AG08395 (cell line): ENCODE measurements at places on chromosomes 5 and 9.

- DNase-seq = no peak
Measured at GRCh38 chr5:7742241-7742656, 108.7 kb downstream of the CFAP90 start.

DNA sequence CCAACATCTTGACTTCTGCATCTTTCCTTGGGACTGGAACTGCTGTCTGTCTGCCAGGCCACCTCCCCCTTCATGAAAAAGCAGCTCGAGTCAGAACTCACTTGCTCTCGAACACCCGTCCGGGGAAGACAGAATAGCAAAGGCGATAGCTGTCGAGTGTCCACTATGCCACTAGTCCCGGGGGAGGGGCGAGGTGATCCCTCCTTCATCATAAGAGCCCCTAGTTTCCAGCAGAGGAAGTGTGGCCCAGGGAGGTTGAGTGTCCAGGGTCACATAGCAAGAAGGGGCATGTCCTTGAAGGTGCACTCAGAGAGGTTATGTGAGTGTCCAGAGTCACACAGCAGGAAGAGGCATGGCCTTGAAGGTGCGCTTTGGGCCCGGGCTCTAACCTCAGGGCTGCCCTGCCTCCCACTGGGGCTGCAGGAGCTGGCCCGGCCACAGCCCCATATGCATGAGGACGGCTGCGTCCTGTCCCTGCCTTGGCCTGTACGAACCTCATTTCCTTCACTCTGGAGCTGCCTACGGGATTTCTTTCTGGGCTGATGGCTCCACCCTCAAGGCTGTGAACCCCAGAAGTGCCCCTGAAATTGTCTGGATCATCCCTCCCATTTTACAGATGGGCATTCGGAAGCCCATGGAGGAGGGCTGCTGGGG lies 6.7 kb downstream of the DBH start:
- DNase-seq = no peak

- DNase-seq = no peak
Measured at GRCh38 chr5:16663840-16664239, 47.0 kb upstream of the RETREG1 start.

DNA sequence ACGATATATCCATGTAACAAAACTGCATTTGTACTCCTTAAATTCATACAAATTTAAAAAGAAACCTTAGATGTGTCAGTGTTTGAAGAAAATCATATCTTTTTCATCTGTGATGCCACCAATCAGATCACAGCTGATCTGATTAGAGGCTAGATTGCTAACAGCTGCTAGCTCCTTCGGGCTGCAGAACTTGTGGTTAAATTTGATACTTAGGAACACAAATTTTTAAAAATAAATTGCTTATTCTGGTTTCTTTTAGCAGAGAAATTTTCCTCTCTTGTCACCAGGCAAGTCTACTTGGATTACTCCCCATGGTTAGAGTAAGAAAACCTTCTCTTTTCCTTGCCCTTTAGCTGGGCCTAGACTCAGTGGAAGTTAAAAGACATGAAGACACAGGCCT lies 94.6 kb upstream of the RANBP6 start:
- no peak for DNase-seq

GRCh38 chr9:131304676-131305355 lies 15.3 kb downstream of the PLPP7 start:
- no peak for DNase-seq

- DNase-seq = no peak
Measured at GRCh38 chr9:108554831-108555230, 301.0 kb downstream of the ACTL7B start.

- DNase-seq = no peak
Measured at GRCh38 chr9:97525451-97525850, 24.0 kb downstream of the TMOD1 start.

DNA sequence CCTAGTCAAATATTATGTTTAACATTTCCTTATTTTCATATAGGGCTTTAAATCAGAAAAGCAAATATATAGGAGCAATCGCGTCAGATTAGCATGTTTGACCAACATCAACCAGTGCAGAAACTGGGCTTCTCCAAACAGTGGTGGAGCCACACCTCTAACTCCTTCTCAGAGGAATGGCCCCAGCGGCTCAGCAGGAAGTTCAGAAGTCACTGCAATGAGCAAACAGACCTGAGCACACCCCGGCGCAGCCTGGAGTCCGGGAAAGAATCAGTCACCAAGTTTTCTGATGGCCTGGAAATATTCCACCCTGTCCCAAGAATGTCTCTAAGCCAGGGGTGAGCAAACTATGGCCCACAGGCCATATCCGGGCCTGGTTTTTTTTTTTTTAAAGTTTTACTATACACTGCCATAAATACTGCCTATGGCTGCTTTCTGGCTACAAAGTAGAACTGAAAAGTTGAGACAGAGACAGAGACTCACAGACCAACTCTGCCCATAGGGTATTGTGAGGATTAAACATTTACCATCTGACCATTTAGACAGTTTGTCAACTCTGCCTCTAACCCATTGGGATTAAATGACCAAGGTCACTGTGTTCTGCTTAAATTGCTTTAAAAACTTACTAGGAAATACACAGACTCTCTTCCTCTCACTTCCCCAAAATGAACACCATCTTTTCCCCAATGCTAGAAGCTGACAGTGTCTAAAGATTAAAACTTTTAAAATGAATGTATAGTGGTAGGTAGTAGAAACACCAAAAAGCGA lies 5.4 kb downstream of the GOLM1 start:
- DNase-seq = no peak

GRCh38 chr9:112091810-112092209 lies 83.3 kb downstream of the SUSD1 start:
- DNase-seq = peak; percentile 19

GRCh38 chr9:68751556-68751955 lies 46.5 kb downstream of the PIP5K1B start:
- DNase-seq = peak; percentile 6

DNA sequence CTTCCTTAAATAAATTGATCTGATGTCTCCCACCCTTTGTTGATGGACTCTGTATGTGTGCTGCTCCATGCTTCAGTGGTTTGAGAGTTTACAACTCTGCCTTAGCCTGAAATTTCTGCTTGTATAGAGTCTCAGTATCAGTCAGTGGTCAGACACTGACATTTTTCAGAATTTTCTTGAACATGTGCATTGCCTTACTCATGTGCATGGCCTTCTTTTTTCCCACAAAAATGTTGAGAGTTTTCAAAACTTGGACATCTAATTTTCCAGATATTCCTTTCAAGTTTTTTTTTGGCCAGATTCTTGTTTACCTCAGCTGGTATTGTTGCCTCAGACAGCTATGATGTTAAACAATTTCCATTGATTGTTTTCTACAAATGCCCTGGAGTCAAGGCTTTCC lies 427.1 kb upstream of the CHD1 start:
- DNase-seq = no peak

- DNase-seq = no peak
Measured at GRCh38 chr5:126107381-126107780, 315.8 kb upstream of the GRAMD2B start.

DNA sequence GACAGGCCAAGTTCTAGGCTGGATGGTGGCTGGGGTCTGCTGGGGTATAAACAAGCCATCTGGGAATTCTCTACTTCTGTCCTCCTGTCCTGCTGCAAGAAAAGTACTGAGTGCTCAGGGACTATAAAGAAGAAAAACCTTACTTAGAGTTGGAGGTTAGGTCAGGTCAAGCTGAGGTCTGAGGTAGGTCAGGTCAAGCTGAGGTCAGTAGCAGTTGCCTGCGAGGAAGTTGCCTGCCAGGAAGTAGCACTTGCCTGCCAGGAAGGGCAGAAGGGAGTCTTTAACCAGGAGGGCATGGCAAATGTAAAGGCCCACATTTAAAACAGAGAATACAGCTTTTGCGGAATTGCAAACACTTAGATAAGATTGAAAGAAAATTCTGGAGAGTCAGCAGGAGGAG lies 51.3 kb upstream of the PRLR start:
- DNase-seq = no peak

DNA sequence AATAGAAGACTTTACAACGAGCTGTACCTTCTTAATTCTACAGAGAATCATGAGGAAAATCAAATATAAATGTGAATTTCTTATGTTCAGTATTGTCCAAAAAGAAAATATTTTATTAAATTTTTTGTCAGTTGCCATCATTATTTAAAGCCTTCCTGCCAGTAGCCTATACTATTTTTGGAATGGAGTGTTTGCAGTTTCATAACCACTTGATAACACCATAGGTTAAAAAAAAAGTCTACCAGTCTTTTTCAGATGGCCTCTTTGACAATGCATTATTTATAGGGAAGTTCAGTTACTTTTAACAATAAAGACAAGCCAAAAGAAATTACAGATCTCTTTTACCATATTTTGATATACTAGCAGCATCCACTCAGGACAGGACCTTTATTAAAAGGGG lies 80.3 kb upstream of the CCDC152 start:
- DNase-seq = no peak

- DNase-seq = no peak
Measured at GRCh38 chr9:134028076-134028475, 2.8 kb downstream of the BRD3OS start.

GRCh38 chr5:13511442-13511841 lies 433.0 kb downstream of the DNAH5 start:
- DNase-seq = no peak

GRCh38 chr5:89457411-89458331 lies 574.7 kb upstream of the MEF2C start:
- DNase-seq = peak; percentile 81

GRCh38 chr5:133496631-133497030 lies 115.7 kb downstream of the FSTL4 start:
- no peak for DNase-seq

- DNase-seq = no peak
Measured at GRCh38 chr9:3277200-3277599, 248.6 kb downstream of the RFX3 start.

DNA sequence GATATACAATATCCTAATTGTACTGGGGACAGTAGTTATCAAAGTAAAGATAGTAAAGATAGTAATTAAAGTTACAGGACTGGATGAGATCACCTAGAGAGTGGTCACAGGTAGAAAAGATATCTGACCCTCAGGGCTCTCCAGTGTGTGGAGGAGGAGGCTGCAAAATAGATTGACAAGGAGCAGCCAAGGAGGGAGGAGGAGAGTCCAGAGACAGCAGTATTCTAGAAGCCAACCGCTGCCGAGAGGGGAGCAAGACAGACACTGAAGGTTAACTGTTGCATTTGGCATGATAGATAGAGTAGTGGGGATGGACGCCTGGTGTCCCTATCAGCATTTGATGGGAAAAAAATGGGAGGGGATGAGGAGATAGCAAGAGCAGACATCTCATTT lies 17.0 kb upstream of the F2RL1 start:
- DNase-seq = no peak

DNA sequence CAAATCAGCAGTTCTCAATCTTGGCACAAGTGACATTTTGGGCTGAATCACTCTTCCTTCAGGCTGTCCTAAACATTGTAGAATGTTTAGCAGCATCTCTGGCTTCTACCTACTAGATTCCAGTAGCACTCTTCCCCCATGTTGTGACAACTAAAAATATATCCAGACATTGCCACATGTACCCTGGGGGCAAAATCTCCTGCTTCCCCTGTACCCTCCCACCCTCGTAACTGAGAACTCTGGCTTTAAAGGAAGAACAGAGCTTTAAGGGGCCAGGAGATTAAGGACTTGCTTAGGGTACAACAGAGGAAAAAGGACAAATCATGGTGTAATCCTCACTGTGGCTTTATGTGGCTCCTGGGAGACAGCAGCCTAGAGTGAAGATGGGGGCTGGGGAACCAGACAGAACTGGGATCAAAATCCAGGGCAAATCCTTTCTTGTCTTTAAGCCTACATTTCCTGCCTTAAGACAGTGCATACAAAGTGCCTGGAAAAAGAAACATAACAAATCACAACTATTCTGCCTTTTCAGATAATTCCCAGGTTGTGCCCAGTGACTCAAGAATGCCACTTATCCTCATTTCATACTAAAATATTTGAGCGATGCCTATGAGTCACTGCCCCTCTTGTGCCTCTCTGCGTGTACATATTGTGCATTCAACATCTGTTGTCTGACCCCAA lies 109.3 kb downstream of the DAPK1 start:
- peak; percentile 81 for DNase-seq

- peak; percentile 70 for DNase-seq
Measured at GRCh38 chr5:14449052-14449661, 132.4 kb upstream of the OTULINL start.

DNA sequence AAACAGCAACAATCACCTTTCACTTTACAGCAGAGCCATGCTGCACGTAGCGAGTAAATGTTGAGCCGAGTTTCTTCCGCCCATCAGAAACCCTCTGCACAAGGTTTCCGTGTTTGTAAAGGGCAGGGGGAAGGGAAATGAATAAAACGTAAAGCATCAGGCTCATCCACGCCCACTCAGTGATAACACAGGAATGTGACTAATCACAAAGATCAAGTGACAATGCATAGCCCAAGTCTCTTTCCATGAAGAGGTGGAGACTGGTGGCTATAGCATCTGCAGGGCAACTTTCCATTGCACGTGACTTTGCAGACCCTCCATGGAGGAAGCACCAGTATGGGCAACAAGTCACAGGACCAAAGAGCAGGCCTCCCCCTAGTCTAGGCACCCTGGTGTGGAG lies 56.6 kb downstream of the CAMSAP1 start:
- DNase-seq = no peak

DNA sequence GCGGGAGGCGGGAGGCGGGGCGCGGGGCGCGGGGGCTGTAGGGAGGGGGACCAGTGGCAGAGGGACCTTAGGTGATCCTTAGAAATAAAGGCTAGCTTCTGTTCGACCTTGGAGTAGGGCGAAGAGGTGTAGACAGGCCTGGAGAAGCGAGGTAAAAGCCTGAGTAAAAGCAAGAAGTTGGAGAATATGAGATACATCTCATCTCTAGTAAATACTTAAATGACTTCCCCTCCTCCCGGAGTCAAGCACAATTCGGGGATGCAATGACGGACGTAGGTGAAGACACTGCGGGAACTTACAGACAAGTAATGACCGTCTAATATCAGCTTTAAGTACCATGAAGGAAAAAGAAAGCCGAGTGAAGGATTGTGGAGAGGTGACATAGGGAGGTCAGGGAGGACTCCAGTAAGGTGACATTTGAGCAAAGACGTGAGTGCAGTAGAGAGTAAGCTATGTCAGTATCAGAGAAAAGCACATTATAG lies 466 bp downstream of the SMC2 start:
- no peak for DNase-seq

- DNase-seq = no peak
Measured at GRCh38 chr5:178090856-178091255, 22.5 kb upstream of the N4BP3 start.

DNA sequence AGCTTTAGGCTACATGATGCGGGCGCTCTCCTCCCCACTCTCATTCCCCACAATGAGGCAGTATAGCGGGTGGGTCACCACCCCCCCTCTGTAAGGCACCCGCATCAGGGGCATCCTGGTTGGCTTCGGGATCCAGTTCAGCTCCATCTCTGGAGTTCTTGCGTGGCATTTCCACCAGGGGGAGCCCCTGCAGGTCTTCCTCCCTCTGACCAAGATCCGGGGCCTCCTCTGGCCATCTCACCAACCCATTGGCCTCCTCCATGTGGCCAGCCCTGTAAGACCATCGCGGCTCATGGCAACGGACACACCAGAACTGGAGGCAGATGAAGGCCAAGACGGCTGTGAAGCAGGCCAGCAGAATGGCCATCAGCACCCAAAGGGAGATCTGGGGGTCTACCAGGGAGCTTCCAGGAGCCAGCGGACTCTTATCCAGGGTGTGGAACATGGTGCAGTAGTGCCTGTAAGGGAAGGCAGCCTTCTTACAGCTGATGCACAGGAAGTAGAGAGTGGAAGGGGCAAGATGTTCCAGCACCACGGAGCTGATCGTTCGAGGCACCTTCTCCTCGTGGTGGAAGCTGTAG lies 77.0 kb downstream of the CYFIP2 start:
- DNase-seq = peak; percentile 52
